Left lung (tissue), 14 donors: ENCODE measurements at places on chromosomes 2 and 18. TPM values are rescaled to one million over a fixed set of nuclear protein-coding genes. Genes with fewer than 3 reads are reported as not detected.

DNA sequence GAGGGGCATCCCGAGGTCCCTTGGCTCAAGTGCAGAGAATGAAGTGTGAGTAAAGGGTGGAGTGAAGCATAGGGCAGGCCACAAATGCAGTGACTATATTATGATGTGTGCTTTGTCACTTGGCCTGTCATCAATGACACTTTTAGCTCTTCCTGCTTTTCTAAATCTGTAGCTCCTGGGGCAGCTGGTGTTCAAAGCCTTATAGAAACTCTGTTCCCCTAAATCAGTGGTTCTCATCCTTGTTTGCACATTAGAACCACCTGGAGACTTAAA is 135.6 kb upstream of the LGALSL start:
- DNase-seq = no peak
- no peak overlapping the region for H3K27ac ChIP-seq
- no peak overlapping the region for H3K4me3 ChIP-seq
- no peaks in the 10 kb centered on the region for H3K27me3 ChIP-seq
- H3K36me3 ChIP-seq = no peaks in the 10 kb centered on the region
- H3K4me1 ChIP-seq = no peaks in the 10 kb centered on the region

DNA sequence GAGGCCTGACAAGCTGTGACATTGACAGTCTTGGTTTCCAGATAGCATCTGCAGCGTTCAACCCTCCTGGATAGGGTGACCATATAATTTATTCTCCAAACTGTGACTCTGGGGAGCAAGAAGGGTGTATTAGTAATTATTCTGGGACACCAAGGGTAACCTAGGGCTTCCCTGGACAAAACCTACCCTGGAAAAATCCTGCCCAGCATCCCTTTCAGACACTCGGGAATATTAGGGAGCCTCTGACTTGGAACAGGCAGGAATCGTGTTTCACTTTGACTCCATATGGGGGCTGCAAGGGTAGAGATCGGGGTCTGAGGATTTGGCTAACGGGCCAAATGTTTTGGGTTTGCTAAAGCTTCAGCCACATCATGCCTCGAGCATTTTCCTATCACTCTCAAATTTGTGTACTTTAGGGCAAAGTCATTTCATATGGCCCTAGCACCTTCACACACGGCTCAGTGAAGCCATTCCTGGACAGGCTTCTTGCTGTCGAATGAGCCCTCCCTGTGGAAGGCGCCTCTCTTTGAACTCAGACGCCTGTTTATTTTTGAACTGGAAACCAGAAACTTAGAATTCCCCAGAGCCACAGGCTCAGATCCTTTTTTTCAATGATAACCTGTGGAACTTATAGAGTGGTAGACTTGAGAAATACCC is 129.9 kb downstream of the DDX1 start:
- no peaks in the 10 kb centered on the region for H3K36me3 ChIP-seq
- H3K27ac ChIP-seq = no peak overlapping the region
- DNase-seq = no peak
- H3K4me1 ChIP-seq = no peaks in the 10 kb centered on the region
- no peaks in the 10 kb centered on the region for H3K27me3 ChIP-seq

DNA sequence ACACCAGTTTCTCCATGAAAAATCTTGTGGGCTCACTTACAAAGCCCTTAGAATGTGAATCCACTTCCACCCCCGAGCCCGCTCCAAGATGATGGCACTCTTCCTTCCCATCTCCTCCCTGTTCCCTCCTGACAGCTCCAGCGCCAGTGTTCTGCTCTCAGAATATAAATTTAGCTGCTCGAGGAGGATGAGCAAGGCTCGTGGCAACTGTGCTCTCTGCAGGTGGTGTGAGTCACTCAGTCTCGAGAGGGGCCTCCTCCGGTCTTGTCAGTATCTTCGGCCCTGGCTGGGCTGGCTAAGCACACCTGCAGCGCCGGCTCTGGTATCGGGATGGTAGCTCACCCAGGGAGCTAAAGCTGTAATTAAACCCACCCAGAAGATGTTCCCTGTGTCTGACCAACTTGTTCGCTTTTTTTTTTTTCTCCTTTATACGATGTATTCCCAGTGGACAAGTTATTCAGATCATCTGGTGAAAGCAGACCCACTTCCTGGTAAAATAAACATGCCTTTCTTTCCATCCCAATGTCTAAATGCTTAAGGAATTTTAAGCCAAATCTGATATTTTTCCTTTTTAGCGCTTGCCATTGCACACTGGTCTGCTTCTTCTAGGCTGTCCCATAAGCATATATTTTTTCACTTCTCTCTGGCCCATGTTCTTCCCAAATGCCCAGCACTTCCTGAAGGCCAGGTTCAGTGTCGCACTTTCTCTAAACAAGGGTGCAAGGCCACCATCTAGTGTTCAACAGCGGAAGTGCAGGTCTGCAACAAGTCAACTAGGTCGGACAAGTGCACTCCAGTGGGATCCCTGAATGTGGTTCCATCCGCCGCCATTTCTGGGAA is 31.4 kb upstream of the YPEL5 start:
- no peak for DNase-seq
- no peak overlapping the region for H3K4me3 ChIP-seq
- H3K36me3 ChIP-seq = no peaks in the 10 kb centered on the region
- H3K27me3 ChIP-seq = no peaks in the 10 kb centered on the region

DNA sequence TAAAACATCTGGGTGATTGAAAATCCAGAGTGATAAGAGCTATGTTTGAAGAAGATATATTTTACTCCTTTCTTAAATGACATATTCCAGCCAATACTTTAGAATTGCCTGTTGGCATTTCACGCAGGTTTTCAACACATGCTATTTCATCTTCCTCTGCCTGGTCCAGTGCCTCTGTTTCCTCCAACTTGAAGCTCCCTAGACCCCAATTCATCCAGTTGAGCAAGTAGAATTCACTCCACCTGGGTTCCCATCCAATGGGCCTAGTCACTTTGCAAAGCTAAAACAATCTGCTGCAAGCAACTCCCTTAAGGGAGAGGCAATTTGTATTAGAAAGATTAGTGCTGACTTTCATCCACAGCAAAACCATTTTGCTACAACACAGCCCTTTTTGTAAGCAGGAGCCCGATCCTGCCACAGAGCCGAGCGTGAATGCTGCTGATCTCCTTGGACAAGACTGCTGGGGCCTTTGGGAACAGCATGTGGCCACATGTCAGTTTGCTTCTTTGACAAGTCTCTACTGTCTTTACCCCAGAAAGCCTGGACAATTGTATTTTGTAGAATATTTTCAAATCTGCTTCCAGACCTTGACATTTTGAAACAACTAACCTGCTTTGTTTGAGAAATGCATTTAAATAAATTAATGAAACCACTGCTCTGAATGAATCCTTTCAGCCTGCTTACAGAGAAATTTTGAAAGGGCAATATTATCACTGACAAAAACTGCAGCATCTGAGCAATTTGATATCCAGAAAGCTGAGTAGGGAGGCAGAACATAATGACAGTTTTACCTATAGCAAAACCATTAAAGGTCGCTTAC is 259.1 kb downstream of the TDRD15 start:
- no peak for DNase-seq
- no peaks in the 10 kb centered on the region for H3K4me1 ChIP-seq
- H3K36me3 ChIP-seq = no peaks in the 10 kb centered on the region
- peaks cover 4% of the 10 kb centered on the region for H3K27me3 ChIP-seq
- no peak overlapping the region for H3K4me3 ChIP-seq

- no peaks in the 10 kb centered on the region for H3K4me1 ChIP-seq
- H3K36me3 ChIP-seq = no peaks in the 10 kb centered on the region
- no peaks in the 10 kb centered on the region for H3K27me3 ChIP-seq
These were observed 101.8 kb downstream of the DAW1 start for GRCh38 chr2:227973241-227973640.

Gene TSGA10
- 3.7 TPM for total RNA-seq

Gene RBM44
- 0.41 TPM for total RNA-seq

DNA sequence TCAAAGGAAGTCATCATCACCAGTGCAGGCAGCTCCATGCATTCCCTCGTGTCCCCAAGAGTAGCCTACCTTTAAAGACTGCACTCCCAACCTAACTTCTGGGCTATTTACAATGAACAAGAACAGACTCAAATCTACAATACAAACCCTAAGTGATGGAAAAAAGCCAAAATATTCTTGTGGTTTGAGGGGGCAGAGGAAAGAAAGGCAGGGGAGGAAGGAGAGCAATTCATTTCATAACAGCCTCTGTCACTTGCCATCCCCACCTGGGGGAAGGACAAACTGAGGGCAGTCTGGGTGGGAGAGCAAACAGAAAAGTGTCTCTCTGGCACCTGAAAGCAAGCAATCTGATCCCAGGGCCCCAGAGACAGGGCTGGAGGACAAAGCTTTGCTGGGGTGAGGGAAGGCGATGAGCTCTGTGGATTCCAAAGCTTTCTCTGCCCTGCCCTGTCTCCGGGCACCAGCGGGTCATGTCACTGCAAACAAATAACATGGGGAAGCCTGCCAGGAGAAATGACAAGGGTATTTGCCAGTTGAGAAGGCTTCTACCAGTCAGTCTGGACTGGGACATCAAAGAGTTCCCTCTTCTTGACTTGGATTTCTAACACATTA is 528.0 kb upstream of the TNP1 start:
- no peak overlapping the region for H3K27ac ChIP-seq
- H3K36me3 ChIP-seq = no peaks in the 10 kb centered on the region
- H3K4me3 ChIP-seq = no peak overlapping the region
- no peaks in the 10 kb centered on the region for H3K27me3 ChIP-seq
- DNase-seq = no peak
- H3K4me1 ChIP-seq = no peaks in the 10 kb centered on the region

- H3K36me3 ChIP-seq = no peaks in the 10 kb centered on the region
- no peak overlapping the region for H3K4me3 ChIP-seq
- DNase-seq = no peak
- H3K27me3 ChIP-seq = no peaks in the 10 kb centered on the region
- no peak overlapping the region for H3K27ac ChIP-seq
These were observed 69.0 kb upstream of the ASAP2 start for GRCh38 chr2:9137379-9138150.

GRCh38 chr2:218985021-218985324 is at the start of gene FEV:
FEV (minus strand) TSS chr2:218985184; CDS start chr2:218985075, 109 bp downstream.
- peaks cover 100% of the 10 kb centered on the region for H3K27me3 ChIP-seq
- no peak for DNase-seq
- H3K4me3 ChIP-seq = no peak within 1 kb of the TSS
- H3K4me1 ChIP-seq = peaks cover 43% of the 10 kb centered on the region
- no peaks in the 10 kb centered on the region for H3K36me3 ChIP-seq
- H3K27ac ChIP-seq = no peak within 1 kb of the TSS
